ENCODE measurements at places on chromosomes 6 and 20.

DNA sequence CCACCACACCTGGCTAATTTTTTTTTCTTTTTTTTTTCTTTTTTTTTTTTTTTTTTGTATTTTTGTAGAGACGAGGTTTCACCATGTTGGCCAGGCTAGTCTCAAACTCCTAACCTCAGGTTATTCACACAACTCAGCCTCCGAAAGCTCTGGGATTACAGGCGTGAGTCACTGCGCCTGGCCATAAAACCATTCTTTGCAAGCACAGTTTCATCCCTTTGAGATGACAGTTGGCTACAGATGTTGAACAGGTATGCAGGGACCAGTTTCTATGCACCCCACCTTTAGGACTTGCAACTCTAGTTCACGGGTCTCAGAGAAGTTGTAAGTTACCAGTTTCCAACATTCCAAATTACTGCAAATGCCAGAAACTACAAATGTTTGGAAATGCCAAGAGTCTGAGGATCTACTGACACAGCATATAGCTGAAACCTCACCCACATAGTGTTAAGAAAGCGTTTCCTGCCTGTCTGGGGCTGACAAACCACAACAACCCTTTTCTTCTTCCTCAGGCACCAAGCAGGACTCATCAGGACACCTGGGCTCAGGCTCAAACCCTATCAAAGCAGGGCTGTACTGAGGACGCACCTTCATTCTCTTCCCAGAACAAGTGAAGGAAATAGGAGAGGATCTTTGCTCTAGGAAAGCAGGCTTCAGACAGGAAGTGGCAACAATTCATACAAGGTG, 22.9 kb downstream of the ARHGAP18 start:
- H3K27ac ChIP-seq, result peak overlapping the region; percentile 89
- H3K4me1 ChIP-seq, result peaks cover 20% of the 10 kb centered on the region
- H3K4me3 ChIP-seq, result no peak overlapping the region
- no peaks in the 10 kb centered on the region for H3K27me3 ChIP-seq

DNA sequence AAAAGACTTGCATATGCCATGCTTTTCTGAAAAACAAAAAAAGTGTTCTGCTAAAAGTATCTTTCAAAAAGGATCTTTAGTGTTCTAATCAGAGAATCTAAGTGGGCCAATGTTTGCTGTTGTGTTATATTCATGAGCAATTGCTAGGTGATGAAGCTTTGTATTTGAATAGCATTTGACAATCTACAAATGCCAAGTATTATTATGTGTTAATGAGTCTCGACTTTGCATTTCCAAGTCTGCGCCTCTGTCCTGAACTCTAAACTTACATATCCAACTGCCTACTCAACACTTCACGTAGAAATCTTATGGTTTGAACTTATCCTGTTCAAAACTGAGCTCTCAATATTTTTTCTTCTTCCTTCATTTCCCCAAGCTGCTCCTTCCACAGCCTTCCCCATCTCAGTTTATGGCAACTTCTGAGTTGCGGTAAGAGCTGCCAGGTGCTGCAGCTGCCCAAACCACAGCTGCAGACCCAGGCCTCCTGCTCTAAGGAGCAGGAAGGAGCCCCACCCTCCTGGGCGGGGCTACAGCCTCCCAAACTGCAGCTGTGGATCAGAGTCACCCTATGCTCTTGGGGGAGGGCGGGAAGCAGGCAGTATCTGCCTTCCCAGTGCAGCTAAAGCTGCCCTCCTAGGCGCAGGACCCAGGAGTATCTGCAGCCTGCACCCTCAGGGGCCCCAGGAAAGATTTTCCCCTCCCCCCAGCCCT, 16.7 kb upstream of the MAK start:
- H3K4me1 ChIP-seq, result no peaks in the 10 kb centered on the region
- H3K27me3 ChIP-seq, result no peaks in the 10 kb centered on the region
- H3K27ac ChIP-seq, result no peak overlapping the region
- no peaks in the 10 kb centered on the region for H3K36me3 ChIP-seq
- DNase-seq, result no peak
- no peak overlapping the region for H3K4me3 ChIP-seq

DNA sequence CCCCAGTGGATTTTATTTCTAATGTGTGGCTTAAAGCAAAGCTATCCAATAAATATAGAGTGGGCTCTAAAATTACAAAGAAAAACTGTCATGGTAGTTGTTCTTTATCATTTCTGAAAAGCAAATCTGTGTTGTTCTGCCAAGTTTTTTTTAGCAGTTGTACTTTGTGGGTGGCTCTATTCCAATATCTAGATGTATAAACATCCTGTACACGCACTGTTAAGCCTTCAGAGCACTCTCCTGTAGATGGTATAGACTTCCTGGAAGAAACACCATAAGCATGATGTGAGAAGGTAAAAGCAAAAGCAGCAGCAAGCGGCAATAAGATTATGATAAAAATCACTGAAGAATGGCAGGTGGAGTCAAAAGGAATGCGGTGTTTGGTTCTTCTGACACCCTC, 21.5 kb upstream of the TMEM30A start:
- no peak overlapping the region for H3K4me3 ChIP-seq
- H3K27ac ChIP-seq, result no peak overlapping the region
- H3K27me3 ChIP-seq, result no peaks in the 10 kb centered on the region

GRCh38 chr20:51460569-51461265, 81.8 kb downstream of the NFATC2 start:
- peaks cover 13% of the 10 kb centered on the region for H3K4me1 ChIP-seq
- H3K4me3 ChIP-seq, result no peak overlapping the region
- no peak for DNase-seq
- no peaks in the 10 kb centered on the region for H3K36me3 ChIP-seq

- DNase-seq, result peak; percentile 82
- H3K27me3 ChIP-seq, result no peaks in the 10 kb centered on the region
- peaks cover 4% of the 10 kb centered on the region for H3K4me1 ChIP-seq
- H3K27ac ChIP-seq, result no peak overlapping the region
These were observed 844 bp upstream of the ABRACL start for GRCh38 chr6:139027620-139028182.

- no peak overlapping the region for H3K4me3 ChIP-seq
- H3K4me1 ChIP-seq, result peaks cover 14% of the 10 kb centered on the region
- peaks cover 8% of the 10 kb centered on the region for H3K27me3 ChIP-seq
- no peaks in the 10 kb centered on the region for H3K36me3 ChIP-seq
- H3K27ac ChIP-seq, result peak overlapping the region; percentile 25
These were observed 26.3 kb upstream of the FOXQ1 start for GRCh38 chr6:1285556-1285955.

- no peak overlapping the region for H3K4me3 ChIP-seq
- peak; percentile 45 for DNase-seq
- peak overlapping the region; percentile 72 for H3K27ac ChIP-seq
- H3K27me3 ChIP-seq, result no peaks in the 10 kb centered on the region
- peaks cover 15% of the 10 kb centered on the region for H3K4me1 ChIP-seq
- H3K36me3 ChIP-seq, result no peaks in the 10 kb centered on the region
These were observed 81.0 kb downstream of the TMEM170B start for GRCh38 chr6:11618533-11618932.

DNA sequence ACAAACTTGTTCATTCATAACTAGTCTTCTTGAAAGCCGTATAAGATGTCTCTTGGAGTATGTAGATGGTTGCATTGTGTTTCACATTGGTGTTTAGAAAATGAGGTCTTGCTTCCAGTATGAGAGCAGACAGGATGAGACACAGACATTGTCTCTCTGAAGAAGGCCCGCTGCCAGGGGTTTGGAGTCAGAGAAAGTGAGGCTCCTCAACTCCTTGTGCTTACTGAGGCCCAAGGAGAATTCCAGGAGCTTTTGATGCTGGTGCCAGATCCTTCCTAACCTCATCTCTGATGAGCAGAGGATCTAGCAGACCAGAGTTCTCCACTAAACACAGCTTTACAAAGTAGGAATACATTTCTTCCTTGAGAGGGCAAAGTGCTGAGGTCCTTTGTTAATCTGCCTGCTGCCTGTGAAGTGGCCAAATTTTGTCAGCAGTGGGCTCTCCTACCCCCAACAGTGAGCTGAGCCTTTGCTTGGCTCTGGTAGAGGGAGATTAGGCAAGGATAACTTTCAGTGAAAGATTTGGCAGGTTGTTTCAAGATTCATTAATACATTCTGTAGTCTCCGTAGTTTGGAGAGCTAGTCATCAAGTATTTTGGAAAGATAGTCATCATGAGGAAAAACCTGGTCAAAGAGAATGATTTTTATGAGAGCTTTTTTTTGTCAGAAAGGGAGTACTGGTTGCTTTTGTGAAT, 9.7 kb downstream of the MAPRE1 start:
- peaks cover 12% of the 10 kb centered on the region for H3K4me1 ChIP-seq
- no peak overlapping the region for H3K27ac ChIP-seq
- H3K4me3 ChIP-seq, result no peak overlapping the region
- peaks cover 42% of the 10 kb centered on the region for H3K36me3 ChIP-seq
- no peaks in the 10 kb centered on the region for H3K27me3 ChIP-seq
- no peak for DNase-seq

GRCh38 chr6:128711149-128711548, 171.8 kb upstream of the LAMA2 start:
- no peaks in the 10 kb centered on the region for H3K36me3 ChIP-seq
- H3K4me3 ChIP-seq, result no peak overlapping the region
- DNase-seq, result no peak
- no peaks in the 10 kb centered on the region for H3K4me1 ChIP-seq
- H3K27me3 ChIP-seq, result no peaks in the 10 kb centered on the region

- peak overlapping the region; percentile 75 for H3K4me3 ChIP-seq
- H3K4me1 ChIP-seq, result peaks cover 46% of the 10 kb centered on the region
- no peak overlapping the region for H3K27ac ChIP-seq
- DNase-seq, result no peak
These were observed 1.4 kb upstream of the POU3F2 start for GRCh38 chr6:98833057-98833306.
